Calu3 (cell line): ENCODE measurements at places on chromosomes 5 and 9.

- DNase-seq: no peak
These were observed 139.8 kb upstream of the SMARCA2 start for GRCh38 chr9:1875251-1875851.

- DNase-seq: no peak
These were observed 43.8 kb downstream of the ABLIM3 start for GRCh38 chr5:149185067-149185466.

DNA sequence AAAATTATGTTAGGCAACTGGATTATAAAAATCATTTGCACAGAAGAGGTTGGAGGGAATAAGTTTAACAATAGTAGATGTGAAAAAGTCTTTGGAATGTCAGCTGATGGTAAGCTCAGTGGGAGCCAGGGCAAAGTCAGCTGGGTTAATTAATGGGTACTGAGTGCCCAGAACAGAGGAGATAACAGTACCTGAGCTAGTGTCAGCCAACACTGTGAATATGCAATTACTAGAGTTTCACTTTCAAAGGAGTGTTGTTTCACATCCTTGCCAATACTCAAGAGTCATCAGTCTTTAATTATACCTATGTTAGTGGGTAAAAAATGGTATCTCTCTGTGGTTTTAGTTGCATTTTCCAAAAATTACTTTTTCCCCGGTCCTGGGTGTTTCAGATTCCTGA lies 135.1 kb downstream of the KIF4B start:
- DNase-seq: no peak

- DNase-seq: no peak
These were observed 114.1 kb upstream of the DAPK1 start for GRCh38 chr9:87383344-87384150.

DNA sequence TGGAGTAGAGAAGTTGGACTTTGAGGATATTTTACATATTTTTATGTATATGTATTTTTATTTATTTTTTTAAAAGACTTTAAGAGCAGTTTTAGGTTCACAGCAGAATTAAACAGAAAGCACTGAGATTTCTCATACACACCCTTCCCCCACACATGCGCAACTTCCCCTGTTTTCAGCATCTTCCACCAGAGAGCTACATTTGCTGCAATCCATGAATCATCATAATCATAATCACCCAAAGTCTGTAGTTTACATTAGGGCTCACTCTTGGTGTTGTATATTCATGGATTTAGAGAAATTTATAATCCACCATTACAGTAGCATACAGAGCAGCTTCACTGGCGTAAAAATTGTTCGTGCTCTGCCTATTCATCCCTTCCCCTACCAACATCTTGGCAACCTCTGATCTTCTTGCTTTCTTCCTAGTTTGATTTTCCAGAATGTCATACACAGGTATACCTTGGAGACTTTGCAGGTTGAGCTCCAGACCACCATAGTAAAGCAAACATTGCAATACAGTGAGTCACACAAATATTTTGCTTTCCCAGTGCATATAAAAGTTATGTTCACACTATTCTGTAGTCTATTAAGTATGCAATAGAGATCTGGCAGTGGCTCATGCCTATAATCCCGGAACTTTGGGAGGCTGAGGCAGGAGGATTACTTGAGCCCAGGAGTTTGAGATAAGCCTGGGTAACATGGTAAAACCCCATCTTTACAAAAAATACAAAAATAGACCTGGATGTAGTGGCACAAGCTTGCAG lies 9.6 kb upstream of the CCDC171 start:
- no peak for DNase-seq

GRCh38 chr5:52945040-52945439 lies 44.1 kb upstream of the ITGA2 start:
- no peak for DNase-seq
